Karpas-422 (cell line): ENCODE measurements at places on chromosomes 4 and X. TPM values are rescaled to one million over a fixed set of nuclear protein-coding genes. Genes with fewer than 3 reads are reported as not detected.
A peak's percentile ranks its signal among the peaks of the same experiment; 100 is the strongest.

GRCh38 chr4:107006218-107006617 is 29.9 kb downstream of the DKK2 start:
- no peak overlapping the region for H3K4me3 ChIP-seq
- DNase-seq = no peak
- no peaks in the 10 kb centered on the region for H3K27me3 ChIP-seq
- no peaks in the 10 kb centered on the region for H3K4me1 ChIP-seq
- H3K27ac ChIP-seq = no peak overlapping the region

The CDS1 gene
- not detected in 2 replicates for total RNA-seq

The OCIAD2 gene
- 68.1 and 149 TPM in 2 replicates for total RNA-seq

- no peaks in the 10 kb centered on the region for H3K4me1 ChIP-seq
- peak; percentile 9 for DNase-seq
- no peaks in the 10 kb centered on the region for H3K36me3 ChIP-seq
- no peak overlapping the region for H3K27ac ChIP-seq
- no peaks in the 10 kb centered on the region for H3K27me3 ChIP-seq
These were observed 33.9 kb upstream of the VCX2 start for GRCh38 chrX:8204943-8205342.

The ZDHHC15 gene
- total RNA-seq = not detected in 2 replicates

DNA sequence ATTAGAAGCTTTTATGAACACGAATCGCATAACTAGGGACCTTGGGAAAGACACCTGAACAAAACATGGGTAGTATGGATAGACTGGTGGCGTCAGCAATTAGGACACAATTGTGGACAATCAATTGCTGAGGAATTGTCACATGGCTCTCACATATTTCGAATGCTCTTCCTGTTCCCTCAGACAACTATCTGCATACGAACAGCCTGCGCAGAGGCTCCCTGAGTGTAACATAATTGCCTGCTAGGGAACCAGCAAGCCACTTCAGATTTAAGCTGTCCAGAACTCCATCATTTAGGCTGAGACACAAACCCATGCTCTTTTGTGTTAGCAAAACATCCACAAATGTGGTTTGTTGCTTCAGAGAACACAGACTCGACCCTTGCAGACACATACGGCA is 160.8 kb downstream of the MGST2 start:
- no peaks in the 10 kb centered on the region for H3K36me3 ChIP-seq
- H3K4me3 ChIP-seq = no peak overlapping the region
- H3K4me1 ChIP-seq = peaks cover 9% of the 10 kb centered on the region
- DNase-seq = no peak
